Caco-2 (cell line): ENCODE measurements at places on chromosomes 2 and 18. TPM values are rescaled to one million over a fixed set of nuclear protein-coding genes. Genes with fewer than 3 reads are reported as not detected.

DNA sequence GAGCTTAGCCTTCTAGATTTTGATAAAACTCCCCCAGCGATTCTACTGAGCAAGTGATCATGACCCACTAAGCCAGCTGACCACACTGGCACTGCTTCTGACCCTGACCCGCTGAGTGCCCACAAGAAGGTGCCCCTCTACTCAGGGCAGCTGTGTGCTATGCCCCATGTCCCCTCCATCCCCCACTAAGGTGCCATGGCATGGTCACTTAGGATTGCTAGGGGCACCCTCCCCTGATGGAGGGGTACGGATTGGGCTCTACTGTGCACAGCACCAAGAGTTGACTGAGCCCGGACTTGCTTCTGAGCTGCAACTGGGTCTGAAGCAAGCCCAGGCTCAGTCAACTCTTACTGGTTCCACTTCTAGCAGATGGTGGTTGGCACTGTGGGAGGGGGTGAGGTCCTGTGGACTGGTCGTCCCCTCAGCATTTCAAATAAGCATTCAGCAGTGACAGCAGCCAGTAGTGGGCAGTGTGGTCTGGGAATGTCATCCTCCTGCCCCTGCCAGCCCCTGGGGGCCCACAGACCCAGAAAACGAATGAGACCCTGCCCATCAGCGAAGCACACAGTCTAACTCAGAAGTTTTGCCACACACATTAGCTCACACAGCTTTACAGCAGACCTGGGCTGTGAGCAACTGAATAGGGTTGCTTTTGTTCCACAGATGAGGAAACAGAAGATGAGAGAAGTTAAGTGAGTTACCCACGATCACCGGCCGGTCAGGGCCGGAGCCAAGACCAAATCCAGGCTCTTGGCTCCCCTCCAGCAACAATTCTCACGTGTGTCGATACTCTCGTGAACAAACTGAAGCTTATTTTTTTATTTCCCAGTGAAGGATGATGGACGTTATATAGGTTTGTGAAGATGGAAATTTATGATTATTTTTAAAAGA, 52.1 kb upstream of the FOSL2 start:
- DNase-seq = no peak
- H3K4me1 ChIP-seq = peaks cover 36% of the 10 kb centered on the region
- no peak overlapping the region for H3K27ac ChIP-seq
- H3K4me3 ChIP-seq = no peak overlapping the region
- peaks cover 4% of the 10 kb centered on the region for H3K36me3 ChIP-seq

DNA sequence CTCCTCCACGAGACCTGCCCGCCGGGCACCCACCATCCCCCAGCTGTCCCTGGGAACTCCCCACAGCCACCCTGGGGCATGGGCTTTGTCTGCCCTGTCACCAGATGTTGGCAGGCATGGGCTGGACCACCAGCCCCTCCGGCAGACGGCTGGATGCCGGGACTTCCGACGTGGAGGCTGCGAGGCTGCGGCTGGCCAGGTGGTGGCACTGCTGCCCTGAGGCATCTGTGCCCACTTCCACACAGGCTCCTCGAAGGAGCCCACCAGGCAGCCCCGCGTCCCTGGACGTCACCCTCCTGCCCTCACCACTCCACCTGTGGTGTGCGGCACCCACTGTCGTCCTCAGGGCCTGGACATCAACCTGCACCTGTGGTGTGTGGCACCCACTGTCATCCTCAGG, 319.9 kb upstream of the SALL3 start:
- H3K27me3 ChIP-seq = no peaks in the 10 kb centered on the region
- H3K4me3 ChIP-seq = no peak overlapping the region
- no peaks in the 10 kb centered on the region for H3K4me1 ChIP-seq

NOSTRIN gene
- total RNA-seq = 9.6 and 9.8 TPM in 2 replicates

CRYBA2 gene
- total RNA-seq = 0.59 TPM in 1 of 2 replicates, not detected in the other

- H3K36me3 ChIP-seq = no peaks in the 10 kb centered on the region
- no peak for DNase-seq
- H3K27me3 ChIP-seq = no peaks in the 10 kb centered on the region
- H3K4me3 ChIP-seq = no peak overlapping the region
These were observed 13.2 kb upstream of the ATP6V1B1 start for GRCh38 chr2:70922235-70923234.

UGT1A5 gene
- total RNA-seq = 1.00 and 1.2 TPM in 2 replicates

- no peak overlapping the region for H3K27ac ChIP-seq
- H3K27me3 ChIP-seq = no peaks in the 10 kb centered on the region
- no peaks in the 10 kb centered on the region for H3K4me1 ChIP-seq
These were observed 48.5 kb downstream of the ALK start for GRCh38 chr2:29872870-29873269.

DNA sequence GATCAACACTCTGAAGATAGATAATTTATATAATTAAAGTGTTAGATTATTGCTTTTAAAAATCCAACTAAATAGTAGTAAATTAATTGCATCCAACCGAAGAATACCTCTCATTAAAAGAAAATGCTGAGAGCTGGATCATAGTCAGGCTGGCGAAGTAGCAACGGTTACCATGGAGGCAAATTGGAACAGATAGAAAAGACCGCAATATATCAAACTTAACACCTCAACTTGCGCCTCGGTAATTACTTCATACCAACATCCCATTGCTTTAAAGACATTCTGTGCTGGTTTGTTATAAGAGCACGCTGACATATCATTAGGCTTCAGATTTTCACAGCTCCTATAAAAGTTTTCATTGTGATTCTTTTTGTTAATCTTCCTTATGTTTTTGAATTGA, 183.8 kb upstream of the ZC3H15 start:
- no peaks in the 10 kb centered on the region for H3K36me3 ChIP-seq
- no peaks in the 10 kb centered on the region for H3K27me3 ChIP-seq
- H3K27ac ChIP-seq = no peak overlapping the region
- 0 out of 2 replicates have a peak, but pooled peaks cover 5% of the 10 kb centered on the region for H3K4me1 ChIP-seq
- H3K4me3 ChIP-seq = no peak overlapping the region

DNA sequence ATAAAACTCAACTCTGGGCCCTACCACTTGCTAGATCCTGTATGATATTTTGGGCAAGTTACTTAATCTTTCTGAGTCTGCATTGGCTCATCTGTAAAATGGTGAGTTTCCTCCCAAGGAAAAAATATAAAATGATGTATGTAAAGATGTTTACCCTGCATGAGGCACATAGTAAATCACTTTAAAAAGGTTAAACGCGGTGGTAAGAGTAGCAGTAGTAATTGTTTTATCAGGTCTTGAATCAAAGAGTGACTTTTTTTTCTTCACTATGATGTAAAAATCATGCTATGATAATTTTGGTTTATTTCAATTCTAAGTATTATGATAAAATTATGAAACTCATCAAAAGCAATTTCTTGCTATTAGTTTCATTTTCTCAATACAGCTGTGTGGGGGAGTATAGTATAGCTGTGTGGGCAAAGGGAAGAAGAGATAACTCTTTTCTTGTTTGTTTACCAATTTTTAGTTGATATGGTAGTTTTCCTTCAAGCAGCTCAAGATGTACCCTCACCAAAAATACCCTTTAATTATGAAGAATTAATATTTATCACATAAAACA, 10.7 kb downstream of the ARHGAP15 start:
- H3K4me1 ChIP-seq = no peaks in the 10 kb centered on the region
- H3K4me3 ChIP-seq = no peak overlapping the region
- no peak overlapping the region for H3K27ac ChIP-seq
- no peaks in the 10 kb centered on the region for H3K36me3 ChIP-seq
